SJSA1 (cell line): ENCODE measurements at places on chromosomes 6 and 20. TPM values are rescaled to one million over a fixed set of nuclear protein-coding genes. Genes with fewer than 3 reads are reported as not detected.

- no peak for DNase-seq
Observed at GRCh38 chr6:131951576-131952230, 531 bp upstream of the CCN2 start.

- DNase-seq = no peak
Observed at GRCh38 chr6:11977738-11978137, 34.4 kb upstream of the HIVEP1 start.

MUC22 gene
- total RNA-seq = not detected in 2 replicates

CFAP206 gene
- not detected in 2 replicates for total RNA-seq

FAM217A gene
- total RNA-seq = not detected in 2 replicates

TAAR9 gene
- not detected in 2 replicates for total RNA-seq
